ENCODE measurements at places on chromosomes 2 and 18.

DNA sequence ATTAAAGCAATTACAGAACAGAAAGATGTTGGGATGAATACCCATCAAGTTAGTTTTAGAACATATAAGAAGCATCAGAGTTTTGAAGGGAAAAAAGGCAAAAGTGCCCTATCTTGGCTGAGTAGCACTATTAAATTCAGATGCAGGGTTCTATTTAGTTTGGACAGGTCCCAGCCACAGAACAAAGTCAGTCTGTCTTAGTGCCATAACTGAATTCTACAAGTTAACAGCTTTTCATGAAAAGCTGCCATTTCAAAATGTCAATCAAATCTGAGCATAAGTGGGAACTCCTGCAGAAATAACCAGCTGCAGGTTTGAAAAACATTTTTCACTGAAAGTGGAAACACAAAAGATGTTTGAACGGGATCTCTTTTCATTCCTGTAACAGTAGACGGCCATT, 160.4 kb downstream of the SRBD1 start:
- no peak for DNase-seq

DNA sequence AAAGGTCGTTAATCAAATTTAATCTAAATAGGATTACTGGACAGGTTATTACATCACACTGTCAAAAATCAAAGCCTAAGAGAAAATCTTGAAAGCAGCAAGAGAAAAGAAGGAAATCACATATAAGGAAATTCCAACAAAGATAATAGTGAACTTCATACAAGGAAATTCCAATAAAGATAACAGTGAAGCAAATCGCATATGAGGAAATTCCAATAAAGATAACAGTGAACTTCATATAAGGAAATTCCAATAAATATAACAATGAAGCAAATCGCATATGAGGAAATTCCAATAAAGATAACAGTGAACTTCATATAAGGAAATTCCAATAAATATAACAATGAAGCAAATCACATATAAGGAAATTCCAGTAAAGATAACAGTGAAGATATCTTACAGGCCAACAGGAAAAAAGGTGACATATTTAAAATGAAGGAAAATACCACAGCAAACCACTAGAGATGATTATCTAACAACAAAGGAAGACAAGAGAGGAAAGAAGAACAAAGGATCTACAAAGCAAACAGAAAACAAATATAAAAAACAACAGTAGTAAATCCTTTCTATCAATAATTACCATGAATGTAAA, 787.7 kb downstream of the CCDC85A start:
- no peak for DNase-seq

GRCh38 chr2:224612578-224612977, 27.4 kb upstream of the CUL3 start:
- no peak for DNase-seq

- DNase-seq = no peak
Observed at GRCh38 chr18:48473816-48474215, 64.6 kb upstream of the ZBTB7C start.

DNA sequence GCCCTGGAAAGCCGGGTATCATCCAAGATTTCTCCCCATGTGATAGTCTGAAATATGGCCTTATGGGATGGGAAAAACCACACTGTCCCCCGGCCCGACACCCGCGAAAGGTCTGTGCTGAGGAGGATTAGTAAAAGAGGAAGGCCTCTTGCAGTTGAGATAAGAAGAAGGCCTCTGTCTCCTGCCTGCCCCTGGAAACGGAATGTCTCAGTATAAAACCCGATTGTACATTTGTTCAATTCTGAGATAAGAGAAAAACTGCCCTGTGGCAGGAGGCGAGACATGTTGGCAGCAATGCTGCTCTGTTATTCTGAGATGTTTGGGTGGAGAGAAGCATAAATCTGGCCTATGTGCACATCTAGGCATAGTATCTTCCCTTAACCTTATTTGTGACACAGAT, 26.8 kb downstream of the RUFY4 start:
- no peak for DNase-seq

- DNase-seq = no peak
Observed at GRCh38 chr2:157827377-157827776, 48.8 kb downstream of the ACVR1 start.

DNA sequence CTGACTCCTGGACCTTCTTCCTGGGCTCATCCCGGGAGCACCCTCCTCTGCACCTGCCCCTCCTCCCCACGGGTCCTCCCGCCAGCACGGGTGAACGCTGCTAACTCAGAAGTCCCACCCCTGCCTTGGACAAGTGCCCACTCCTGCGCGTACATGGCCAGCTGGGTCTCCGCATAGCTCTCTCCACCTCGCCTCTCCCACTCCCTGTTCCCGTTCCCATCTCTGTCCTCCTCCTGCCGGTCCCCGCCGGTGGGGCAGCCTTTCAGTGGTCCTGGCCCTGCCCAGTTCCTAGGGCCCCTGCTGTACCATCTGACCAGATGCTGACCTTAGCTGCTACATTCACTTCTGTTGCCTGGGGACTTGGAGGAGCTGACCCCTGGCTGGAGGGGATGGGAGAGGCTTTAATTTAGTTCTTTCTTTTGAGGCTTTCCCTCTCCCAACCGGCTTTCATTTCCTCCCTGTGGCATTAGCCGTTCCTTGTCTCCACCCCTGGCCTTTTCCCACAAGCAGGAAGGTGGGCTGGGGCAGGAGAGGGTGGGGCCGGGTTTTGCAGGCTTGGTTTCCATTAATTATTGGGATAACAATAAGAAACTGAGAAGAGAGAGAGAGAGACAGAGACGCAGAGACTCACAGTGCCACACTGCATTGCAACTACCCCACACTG, 136.1 kb downstream of the SH3BP4 start:
- no peak for DNase-seq

GRCh38 chr2:97950329-97951154, 45.2 kb downstream of the TMEM131 start:
- no peak for DNase-seq

DNA sequence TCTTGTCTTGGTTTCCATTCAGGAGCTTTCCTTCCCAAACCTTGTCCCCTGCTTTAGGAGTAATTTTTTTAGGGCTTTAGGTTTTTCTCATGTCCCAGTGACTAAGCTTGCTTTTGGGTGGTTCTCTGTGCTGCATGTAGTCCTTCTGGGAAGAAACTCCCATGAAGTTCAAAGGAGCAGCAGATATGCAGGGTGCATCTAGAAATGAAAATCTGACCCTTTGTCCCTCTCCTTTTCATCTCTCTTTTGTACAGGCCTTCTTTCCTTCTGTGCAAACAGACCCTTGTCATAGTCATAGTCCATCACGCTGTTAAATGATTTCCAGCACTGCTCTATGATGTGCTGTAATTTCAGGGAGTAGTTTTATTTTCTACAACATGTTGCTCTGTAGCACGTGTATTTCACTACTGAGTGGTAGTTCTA, 20.4 kb downstream of the FMNL2 start:
- no peak for DNase-seq

- no peak for DNase-seq
Observed at GRCh38 chr2:142104134-142104758, 26.6 kb downstream of the LRP1B start.

DNA sequence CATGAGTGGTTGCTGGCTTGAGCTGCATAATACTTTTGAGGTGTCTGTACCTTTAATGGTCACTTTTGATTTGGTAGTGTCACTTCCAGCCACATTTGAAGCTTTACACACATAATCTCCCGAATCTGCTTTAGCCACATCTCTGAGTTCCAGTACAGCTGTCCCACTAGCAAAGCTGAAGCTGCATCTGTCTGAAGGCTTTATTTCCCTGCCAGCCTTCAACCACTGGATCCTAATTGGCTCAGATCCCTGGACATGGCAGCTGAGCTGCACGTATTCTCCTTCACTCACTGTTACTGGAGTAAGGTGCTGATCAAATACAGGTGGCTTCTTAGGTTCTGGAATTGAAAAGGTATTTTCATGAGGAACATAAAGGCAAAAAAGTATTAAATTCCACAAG, 99.7 kb downstream of the TTN start:
- no peak for DNase-seq

DNA sequence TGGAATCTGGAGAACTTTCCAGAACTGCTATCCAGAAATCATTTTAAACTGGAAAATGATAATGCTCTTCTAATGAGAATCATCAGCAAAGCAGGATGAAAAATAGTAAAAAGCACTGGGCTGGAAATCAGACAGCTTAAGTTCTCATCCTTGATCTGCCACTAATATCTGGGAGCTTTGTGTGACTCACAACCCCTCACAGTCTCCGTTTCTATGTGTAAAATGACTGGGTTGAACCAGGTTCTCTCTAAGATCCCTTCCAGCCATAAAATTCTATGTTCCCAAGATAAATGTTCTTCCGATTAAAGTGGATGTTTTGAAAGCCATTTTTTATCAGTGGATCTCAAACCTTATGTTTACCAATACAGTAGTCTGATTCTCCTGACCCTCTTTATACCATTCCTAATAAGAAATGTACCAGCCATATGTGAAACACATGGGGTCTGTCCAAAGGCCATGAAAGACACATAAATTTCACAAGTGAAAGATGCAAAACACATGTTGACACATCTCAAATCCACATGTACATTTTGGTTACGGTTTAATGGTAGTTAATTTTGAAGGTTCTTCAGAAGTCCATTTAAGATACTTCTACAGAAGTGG, 188.8 kb downstream of the EN1 start:
- no peak for DNase-seq

DNA sequence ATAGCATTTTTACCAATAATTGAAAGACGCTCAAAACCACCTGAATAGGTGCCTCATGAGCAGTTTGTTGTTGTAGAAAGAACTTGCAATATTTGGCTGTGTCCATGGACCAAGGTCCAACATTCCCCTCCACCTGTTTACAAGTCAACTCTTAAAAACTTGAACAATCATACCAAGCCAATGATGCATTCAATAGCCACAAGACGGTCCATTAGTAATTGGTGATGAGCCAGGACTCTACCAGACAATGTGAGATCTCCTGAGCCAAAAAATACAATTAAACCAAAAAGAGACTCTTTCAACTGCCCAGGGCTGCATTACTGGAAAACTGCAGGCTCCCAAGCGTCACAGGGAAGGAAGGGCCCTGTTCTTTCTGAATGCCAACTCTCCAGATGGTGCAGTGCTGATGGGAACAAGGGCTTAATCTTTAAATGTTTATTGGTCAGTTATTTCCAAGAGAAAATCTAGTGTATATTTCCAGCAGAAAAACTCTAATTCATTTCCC, 118.8 kb upstream of the EPB41L3 start:
- no peak for DNase-seq
